Fibroblast of the aortic adventitia (primary cell): ENCODE measurements at places on chromosomes 3 and 15. TPM values are rescaled to one million over a fixed set of nuclear protein-coding genes. Genes with fewer than 3 reads are reported as not detected.

The PCBP4 gene
- 19.0 and 33.3 TPM in 2 replicates for total RNA-seq

The MUSTN1 gene
- total RNA-seq: not detected in 2 replicates

The HYPK gene
- 3.7 and 16.4 TPM in 2 replicates for total RNA-seq

The DGKG gene
- total RNA-seq: 0.08 and 0.27 TPM in 2 replicates
